ENCODE measurements at places on chromosomes 2 and 18. TPM values are rescaled to one million over a fixed set of nuclear protein-coding genes. Genes with fewer than 3 reads are reported as not detected.

The ALPI gene
- not detected for total RNA-seq

The LRP1B gene
- not detected for total RNA-seq

The DNAH7 gene
- total RNA-seq = 0.07 TPM

The GALNT14 gene
- total RNA-seq = 1.9 TPM

The LBX2 gene
- total RNA-seq = 0.36 TPM

The CHRNG gene
- total RNA-seq = not detected

- no peak for DNase-seq
Observed at GRCh38 chr18:26960911-26961310, 95.4 kb upstream of the AQP4 start.

DNA sequence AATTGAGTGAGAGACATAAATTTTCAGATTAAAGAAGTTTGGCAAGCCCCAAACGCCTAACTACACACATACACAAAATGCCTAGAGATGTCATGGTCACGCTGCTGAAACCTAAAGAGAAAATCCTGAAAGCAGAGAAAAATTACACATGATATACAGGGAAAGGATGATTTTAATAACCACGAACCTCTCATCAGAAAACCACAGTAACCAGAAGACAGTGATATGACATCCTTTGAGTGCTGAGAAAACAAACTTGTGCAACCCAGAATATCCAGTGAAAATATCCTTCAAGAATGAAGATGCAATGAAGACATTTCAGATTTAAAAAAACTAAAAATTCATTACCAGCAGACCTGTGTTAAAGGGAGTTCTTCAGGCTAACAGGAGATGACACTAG lies 122.4 kb upstream of the LMAN1 start:
- no peak for DNase-seq

DNA sequence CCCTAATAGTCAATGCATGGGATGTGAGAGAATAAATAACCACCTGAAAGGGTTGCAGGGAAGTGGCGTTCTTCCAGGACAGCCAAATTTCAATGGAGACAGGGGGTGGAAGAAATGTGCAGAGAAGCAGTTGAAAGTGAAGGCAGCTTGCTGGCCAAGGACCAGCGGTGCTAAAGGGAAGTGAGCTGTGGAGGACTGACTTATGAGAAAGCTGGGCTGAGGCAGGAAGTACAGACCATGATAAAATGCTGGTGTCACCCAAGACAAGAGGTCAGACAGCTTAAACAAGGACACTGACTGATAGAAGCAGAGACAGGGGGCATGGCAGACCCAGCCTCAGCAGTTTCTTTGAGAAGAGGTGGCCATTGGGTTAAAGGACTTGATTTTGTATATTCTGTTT lies 106.7 kb downstream of the DTNB start:
- no peak for DNase-seq

- DNase-seq = no peak
Observed at GRCh38 chr18:46680784-46681695, 24.0 kb upstream of the LOXHD1 start.

DNA sequence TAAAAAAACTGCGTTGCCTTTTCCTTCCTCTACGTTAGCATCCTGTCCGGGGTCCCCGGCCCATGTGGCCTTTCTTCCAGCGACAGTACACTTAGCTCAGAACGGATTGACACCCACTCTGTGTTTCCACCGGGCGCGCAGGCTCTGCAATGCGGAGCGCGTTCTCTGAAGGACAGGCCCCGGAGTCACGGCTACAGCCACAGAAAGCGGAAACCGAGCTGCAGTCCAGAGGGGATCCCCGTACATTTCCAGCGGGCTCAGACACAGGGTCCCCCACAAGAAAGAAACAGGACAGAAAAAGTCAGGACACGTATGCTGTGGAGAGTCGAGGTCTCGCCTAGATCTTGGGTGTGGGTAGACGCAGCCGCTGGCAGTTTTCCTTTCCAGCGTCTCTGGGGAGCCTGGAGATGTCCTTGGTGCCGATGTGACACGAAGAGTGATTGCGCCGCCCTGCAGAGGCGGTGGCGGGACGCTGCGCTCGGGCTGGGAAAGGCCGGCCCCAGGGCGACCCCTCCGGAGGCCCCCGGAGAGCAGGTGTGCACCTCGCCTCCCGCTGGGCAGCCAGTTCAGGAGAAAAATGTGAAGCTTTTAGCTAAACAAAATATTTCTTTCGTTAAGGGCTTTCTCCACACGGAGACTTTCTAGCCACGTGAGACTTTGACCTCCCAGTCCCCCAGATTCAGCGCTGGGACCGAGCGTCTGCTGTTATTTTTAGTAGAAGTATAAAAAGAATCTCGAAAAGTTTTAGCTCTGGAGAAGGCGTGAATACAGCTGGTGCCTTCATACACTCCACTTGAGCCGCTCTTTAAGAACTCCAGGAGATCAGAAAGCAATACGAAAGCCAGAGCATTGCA lies 1.3 kb upstream of the ACKR3 start:
- peak; percentile 74 for DNase-seq

DNA sequence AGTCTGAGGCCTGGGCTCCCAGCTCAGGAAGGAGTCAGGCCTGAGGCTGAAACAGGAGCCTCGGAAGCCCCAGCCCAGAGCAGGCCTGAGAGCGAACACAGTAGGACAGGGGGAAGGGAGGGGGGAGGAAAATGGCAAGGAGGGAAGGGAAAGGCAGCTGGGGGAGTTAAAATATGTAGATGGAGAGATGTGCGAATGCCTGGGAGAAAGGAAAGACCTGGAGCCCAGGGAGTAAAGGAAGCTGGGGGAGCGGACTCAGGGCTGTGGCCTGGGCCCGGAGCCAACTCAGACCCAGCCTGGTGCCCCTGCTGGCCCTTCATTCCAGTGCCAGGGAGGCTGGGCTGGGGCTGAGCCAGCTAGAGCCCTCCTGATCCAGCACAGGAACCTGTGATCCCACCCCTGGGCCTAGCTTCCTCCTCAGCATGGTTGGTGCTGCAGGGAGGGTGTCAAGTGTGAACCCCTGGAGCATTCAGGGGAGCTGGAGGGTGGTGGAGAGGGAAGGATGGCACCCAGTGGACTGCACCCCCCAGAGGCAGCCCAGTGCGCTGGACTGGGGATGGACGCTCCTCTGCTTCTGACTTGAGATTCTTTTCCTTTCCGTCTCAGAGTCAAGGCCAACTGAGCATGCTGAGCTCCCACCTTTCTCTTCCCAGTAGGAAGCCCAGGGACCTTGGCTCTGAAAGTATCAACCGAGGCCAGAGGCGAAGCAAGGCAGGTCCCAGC lies 46.3 kb downstream of the EMX1 start:
- no peak for DNase-seq

GRCh38 chr2:121446647-121447241 lies 83.9 kb upstream of the RNU4ATAC start:
- no peak for DNase-seq

All from activated CD8-positive, alpha-beta T cell treated with anti-CD3 and anti-CD28 coated beads for 36 hours (primary cell).